ENCODE measurements at places on chromosomes 2 and 18.

- DNase-seq: no peak
Observed at GRCh38 chr18:68676913-68677312, 38.0 kb downstream of the TMX3 start.

DNA sequence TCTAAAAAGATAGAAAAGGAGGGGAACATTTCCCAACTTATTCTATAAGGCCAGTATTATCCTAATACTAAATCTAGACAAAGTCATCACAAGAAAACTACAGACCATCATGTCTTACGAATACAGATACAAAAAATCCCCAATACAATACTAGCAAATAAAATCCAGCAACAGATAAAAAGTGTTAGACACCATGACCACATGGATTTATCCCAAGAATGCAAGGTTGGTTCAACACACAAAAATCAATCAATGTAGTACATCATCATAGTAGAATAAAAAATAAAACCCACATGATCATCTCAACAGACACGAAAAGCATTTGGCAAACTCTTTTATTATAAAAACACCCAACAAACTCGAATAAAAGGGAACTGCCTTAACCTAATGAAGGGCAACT, 18.5 kb downstream of the SLC66A2 start:
- no peak for DNase-seq

GRCh38 chr2:23692263-23692662, 234.7 kb downstream of the ATAD2B start:
- no peak for DNase-seq

- DNase-seq: no peak
Observed at GRCh38 chr2:106115250-106115649, 78.9 kb downstream of the UXS1 start.

DNA sequence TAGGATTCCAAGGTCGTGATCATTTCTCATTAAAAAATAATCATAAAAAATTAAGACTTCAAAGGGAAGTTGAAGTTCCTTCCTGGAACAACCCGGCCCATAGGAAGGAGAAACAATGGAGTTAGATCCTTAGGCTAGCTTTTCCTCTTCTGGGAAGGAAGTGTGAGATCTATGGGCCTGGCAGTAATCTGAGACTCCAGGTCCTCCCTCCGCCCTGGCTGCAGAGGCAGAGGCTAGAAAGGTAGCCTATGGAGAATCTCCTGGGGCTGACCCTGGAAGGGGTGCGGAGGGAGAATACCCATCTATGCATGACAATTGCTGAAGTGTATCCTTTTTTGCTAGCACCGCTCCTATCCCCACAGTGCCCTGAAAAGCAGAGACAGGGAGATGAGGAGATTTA, 37.9 kb downstream of the TRIB2 start:
- DNase-seq: no peak

DNA sequence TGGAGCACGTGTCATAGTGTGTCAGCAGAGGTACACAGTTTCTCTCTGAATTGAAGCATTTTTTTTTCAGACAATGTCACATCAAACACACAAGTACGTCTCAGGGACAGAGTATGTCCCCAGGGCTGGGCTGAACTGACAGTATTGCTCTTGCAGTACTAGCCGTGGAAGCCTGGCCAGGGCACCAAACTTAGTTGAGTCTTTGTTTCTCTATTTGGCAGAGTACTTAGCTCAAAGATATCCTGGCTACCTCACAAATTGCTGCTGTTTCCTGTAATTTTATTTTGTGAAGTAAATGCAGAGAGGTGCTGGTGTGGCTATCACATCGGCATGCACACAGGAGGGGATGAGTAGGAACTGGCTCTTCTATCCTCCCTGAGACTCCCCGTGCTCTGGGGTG, 691.6 kb upstream of the HS6ST1 start:
- DNase-seq: no peak

DNA sequence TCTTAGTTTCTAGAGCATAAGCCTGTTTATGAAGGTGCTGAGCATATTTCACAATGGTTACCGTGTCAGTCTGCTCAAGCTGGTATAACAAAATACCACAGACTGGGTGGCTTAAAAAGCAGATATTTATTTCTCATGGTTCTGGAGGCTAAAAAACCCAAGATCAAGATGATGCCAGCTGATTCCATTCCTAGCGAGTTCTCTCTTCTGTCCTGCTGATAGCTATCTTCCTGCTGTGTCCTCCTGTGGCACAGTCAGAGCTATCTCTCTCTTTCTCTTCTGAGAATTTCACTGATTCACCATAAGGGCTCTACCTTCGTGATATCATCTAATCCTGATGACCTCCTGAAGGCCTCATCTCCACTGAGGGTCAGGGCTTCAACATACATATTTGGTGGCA, 273.0 kb downstream of the CDH2 start:
- DNase-seq: no peak

Data from DMS79 (cell line).